ENCODE measurements at places on chromosomes 6 and 20. TPM values are rescaled to one million over a fixed set of nuclear protein-coding genes. Genes with fewer than 3 reads are reported as not detected.
A peak's percentile ranks its signal among the peaks of the same experiment; 100 is the strongest.

- H3K4me3 ChIP-seq = no peak overlapping the region
- H3K36me3 ChIP-seq = no peaks in the 10 kb centered on the region
- no peak for DNase-seq
- no peak overlapping the region for H3K27ac ChIP-seq
- H3K4me1 ChIP-seq = no peaks in the 10 kb centered on the region
Observed at GRCh38 chr6:155828989-155829388, 373.4 kb upstream of the NOX3 start.

DNA sequence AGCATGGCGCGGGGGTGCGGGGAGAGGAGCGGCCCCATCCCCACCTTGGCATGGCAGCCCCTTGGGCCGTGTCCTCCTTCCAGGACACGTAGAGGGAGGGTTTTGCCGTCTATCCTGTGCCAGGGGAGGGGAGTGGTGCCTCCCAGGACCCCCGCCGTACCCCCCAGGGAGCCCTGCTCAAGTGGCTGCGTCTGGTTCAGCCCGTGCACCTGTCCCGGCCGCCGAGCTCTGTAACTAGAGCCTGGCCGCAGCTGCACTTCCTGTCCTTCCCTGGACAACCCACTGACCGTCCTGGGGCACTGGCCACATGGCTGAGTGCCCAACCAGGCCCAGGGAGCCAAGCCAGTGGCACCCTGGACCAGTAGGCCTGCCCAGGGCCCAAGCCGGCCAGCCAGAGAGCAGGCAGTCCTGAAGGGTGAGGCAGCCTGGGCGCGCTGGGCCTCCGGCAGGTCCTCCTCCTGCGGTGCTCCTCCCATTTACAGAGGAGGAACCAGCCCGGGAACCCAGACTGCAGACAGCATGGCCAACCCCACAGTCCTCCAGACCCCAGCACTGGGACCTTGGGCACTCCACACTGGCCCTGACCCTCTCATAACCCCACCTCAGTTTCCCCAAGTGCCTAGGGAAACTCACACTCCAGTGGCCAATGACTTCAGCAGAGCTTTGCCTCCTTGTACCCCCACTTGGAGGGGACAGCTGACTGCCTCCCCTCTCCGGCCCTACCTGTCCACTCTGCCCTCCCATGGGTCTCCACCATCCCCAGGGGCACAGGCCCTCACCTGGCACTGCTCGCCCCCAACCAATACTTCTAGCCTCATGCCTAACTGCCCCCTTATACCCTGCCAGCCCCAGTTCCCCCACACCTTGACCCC is 8.7 kb downstream of the LAMA5 start:
- H3K36me3 ChIP-seq = no peaks in the 10 kb centered on the region
- no peak overlapping the region for H3K4me3 ChIP-seq
- H3K27me3 ChIP-seq = no peaks in the 10 kb centered on the region

DNA sequence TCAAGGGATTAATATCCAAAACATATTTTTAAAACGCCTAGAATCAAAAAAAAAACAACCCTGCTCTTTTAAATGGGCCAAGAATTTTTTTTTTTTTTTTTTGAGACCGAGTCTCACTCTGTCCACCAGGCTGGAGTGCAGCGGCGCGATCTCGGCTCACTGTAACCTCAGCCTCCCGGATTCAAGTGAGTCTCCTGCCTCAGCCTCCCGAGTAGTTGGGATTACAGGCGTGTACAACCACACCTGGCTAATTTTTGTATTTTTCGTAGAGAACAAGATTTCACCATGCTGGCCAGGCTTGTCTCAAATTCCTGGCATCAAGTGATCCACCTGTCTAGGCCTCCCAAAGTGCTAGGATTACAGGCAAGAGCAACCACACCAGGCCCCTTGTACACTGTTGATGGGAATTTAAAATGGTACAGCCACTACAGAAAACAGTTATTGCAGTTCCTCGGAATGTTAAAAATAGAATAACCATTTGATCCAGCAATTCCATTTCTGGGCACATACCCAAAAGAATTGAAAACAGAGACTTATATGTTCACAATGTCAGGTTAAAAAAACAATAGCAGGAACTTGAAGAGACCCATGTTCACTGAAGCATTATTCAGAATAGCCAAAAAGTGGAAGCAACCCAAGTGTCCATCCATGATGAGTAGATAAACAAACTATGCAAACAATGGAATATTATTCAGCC is 3.1 kb upstream of the MYL9 start:
- no peak overlapping the region for H3K4me3 ChIP-seq
- no peak for DNase-seq
- no peaks in the 10 kb centered on the region for H3K4me1 ChIP-seq
- no peaks in the 10 kb centered on the region for H3K27me3 ChIP-seq

DNA sequence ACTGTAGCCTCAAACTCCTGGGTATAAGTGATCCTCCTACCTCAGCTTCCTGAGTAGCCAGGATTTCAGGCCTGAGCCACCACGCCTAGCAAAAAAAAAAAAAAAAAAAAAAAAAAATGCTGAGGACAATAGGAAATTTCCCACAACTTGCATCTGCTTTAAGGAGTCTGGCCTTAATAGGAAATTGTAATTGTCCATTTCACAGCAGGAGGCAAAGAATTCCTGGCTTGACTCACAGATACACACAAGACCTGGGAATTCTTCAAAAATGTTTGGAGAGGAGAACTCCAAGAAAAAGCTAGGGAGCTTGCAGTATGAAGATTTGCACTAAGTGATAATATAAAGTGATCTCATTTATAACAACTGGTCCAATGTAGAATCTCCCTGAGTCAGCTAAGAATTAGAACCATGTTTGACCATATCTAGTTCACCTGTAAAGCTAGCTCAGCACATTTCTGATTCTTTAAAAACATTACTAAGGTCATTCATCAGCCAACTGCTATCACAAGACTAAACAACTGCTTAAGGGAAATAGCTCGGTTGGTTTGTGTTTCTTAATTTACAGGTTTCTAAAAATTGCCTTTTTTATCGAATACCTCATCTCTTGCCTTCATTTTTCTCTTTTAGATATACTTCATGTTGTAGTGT is 80.2 kb upstream of the SLC2A12 start:
- no peak for DNase-seq
- H3K4me1 ChIP-seq = no peaks in the 10 kb centered on the region
- no peak overlapping the region for H3K27ac ChIP-seq
- no peaks in the 10 kb centered on the region for H3K27me3 ChIP-seq

- H3K4me1 ChIP-seq = peaks cover 49% of the 10 kb centered on the region
- no peak for DNase-seq
- peak overlapping the region; percentile 96 for H3K27ac ChIP-seq
- peak overlapping the region; percentile 84 for H3K4me3 ChIP-seq
Observed at GRCh38 chr6:7144872-7145584, 37.3 kb downstream of the RREB1 start.

GRCh38 chr6:135566311-135567068 is 69.0 kb upstream of the AHI1 start:
- H3K4me3 ChIP-seq = no peak overlapping the region
- H3K27me3 ChIP-seq = no peaks in the 10 kb centered on the region
- H3K27ac ChIP-seq = no peak overlapping the region
- H3K36me3 ChIP-seq = no peaks in the 10 kb centered on the region

DNA sequence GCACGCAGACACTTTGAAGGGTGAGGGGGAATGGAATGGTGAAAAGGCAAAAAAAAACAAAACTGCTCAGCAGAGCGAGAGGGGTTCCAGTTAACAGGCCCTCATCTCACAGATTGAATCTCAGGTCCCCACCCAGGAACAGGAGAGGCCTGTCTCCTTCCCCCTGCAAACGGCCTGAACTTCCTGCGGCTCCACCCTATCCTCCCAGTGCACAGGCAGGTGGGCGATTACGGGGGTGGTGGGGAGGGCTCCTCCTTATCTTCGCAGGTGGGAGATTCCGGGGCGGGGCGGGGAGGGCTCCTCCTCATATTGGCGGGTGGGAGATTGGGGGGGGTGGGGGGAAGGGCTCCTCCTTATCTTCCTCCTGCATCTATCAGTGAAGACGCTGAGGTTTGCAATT is 129.0 kb downstream of the SOX4 start:
- no peak overlapping the region for H3K27ac ChIP-seq
- peaks cover 3% of the 10 kb centered on the region for H3K27me3 ChIP-seq
- H3K36me3 ChIP-seq = no peaks in the 10 kb centered on the region
- no peaks in the 10 kb centered on the region for H3K4me1 ChIP-seq

DNA sequence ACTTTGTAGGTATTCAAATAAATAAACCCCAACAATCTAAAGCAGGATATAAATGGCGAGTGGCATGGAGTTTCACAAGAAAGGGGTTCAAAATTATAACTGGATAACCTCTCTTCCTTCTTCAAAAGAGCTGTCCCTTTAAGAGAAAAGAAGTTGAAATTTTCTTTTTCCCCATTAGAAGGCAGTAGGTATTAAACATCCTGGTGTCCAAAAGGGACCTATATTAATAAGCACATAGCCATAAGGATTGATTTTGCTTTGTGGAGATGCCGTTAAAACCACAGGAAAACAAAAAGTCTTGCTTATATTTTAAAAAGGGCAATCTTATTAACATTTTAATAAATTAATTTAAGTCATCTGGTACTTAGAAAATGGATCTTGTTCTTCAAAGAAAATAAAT is 76.5 kb downstream of the LYRM4 start:
- no peak overlapping the region for H3K4me3 ChIP-seq
- H3K27me3 ChIP-seq = no peaks in the 10 kb centered on the region
- no peak overlapping the region for H3K27ac ChIP-seq
- peaks cover 8% of the 10 kb centered on the region for H3K4me1 ChIP-seq
- no peaks in the 10 kb centered on the region for H3K36me3 ChIP-seq

FITM2 gene
- total RNA-seq = 4.5 TPM

- H3K27ac ChIP-seq = no peak overlapping the region
- no peak for DNase-seq
- peaks cover 16% of the 10 kb centered on the region for H3K4me1 ChIP-seq
Observed at GRCh38 chr20:17614812-17615644, 45.2 kb downstream of the DSTN start.

SERPINB1 gene
- 275 TPM for total RNA-seq

GRCh38 chr6:2579804-2580570 is 170.7 kb downstream of the MYLK4 start:
- H3K4me3 ChIP-seq = no peak overlapping the region
- H3K27me3 ChIP-seq = peaks cover 25% of the 10 kb centered on the region
- peaks cover 7% of the 10 kb centered on the region for H3K36me3 ChIP-seq
- H3K27ac ChIP-seq = no peak overlapping the region

DNA sequence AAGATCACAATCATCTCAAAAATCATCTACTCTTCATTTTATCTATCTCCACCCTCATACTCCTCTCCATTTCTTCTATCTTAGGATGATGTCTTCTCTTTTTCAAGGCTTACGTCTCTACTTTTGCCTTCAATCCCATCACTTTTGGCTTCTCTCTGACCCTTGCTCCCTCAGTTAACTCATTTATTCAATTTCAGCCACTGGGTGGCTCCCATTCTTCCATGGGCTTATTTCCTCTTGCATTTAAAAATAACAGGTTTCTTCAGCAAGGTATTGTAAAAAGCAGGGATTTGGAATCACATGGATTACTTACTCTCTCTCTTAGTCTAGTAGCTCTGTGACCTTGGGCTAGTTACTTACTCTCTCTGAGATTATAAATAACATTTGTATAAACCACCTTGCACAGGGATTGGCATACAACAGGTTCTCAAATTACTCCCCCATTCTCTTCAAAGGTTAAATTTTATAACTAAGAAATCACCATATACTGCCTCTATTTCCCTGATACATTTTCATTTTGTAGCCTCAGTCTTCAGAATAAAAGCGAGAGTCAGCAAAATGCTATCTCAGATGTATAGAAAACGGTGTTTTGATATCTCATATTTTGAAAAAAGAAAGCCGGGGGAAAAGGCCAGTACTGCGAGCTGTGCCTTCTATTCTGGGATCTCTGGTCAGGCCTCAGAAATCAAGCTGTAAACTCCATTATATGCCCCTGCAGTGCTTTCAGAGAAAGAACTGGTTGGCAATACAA is 5.5 kb downstream of the ZSCAN12 start:
- H3K27me3 ChIP-seq = no peaks in the 10 kb centered on the region
- H3K27ac ChIP-seq = no peak overlapping the region
- no peak overlapping the region for H3K4me3 ChIP-seq

DNA sequence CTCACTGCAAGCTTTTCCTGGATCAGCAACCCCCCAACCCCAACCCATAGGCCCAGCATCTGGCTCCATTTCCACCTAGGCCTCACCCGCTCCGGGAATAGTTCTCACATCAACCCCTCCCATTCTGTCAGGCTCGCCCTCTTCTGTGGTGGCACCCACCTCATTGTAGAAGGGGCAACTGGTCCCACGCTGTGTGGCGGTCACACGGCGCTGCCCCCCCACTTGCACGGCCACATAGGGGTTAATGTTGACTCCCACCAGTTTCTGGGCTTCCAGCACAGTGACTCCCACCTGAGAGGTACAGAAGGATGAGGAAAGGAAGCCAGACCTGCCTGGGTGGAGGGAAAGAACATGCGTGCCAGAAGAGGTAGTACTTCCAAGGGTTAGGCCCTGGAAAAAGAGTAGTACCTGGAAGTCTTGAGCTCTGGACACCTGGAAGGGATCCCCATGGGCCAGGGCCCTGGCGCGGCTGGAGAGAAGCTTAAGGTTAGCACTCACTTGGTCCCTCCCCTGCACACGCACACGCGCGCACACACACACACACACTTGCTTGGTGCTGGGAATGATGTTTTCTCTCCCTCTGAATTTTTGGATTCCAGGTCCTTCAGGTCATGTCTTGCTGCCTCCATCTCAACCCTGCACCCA is 12.7 kb upstream of the SPAG4 start:
- peaks cover 15% of the 10 kb centered on the region for H3K27me3 ChIP-seq
- no peak overlapping the region for H3K27ac ChIP-seq
- DNase-seq = no peak
- no peaks in the 10 kb centered on the region for H3K4me1 ChIP-seq
- H3K4me3 ChIP-seq = peak overlapping the region; percentile 36

- H3K4me1 ChIP-seq = peaks cover 65% of the 10 kb centered on the region
- no peaks in the 10 kb centered on the region for H3K27me3 ChIP-seq
- H3K27ac ChIP-seq = peak overlapping the region; percentile 97
- peaks cover 6% of the 10 kb centered on the region for H3K36me3 ChIP-seq
- H3K4me3 ChIP-seq = peak overlapping the region; percentile 92
- DNase-seq = no peak
Observed at GRCh38 chr6:26536571-26537159, 1.5 kb upstream of the HMGN4 start.

ULBP2 gene
- total RNA-seq = 0.98 TPM

C6orf58 gene
- not detected for total RNA-seq

DNA sequence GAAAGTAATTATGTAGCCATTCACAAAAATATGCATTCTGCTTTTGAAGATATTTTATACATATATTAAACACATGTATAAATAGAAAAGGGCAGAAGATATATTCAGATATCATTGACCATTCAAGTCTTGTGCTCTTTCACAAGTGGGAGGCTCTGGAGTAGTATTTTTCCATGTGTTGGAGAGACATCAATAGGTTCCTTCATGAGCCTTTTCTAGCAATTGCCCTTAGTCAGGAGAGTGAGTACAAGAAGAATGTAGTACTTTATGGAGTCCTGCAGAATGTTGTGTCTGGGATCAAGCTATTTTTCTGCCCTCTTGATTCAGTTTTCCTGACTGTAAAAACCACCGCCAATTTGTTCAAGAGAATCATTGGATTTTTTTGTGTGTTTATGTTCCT is 117.9 kb downstream of the LRRC1 start:
- no peak for DNase-seq
- H3K36me3 ChIP-seq = peaks cover 5% of the 10 kb centered on the region
- no peaks in the 10 kb centered on the region for H3K4me1 ChIP-seq
- no peaks in the 10 kb centered on the region for H3K27me3 ChIP-seq
- no peak overlapping the region for H3K27ac ChIP-seq

- H3K36me3 ChIP-seq = no peaks in the 10 kb centered on the region
- H3K4me3 ChIP-seq = no peak overlapping the region
- H3K4me1 ChIP-seq = no peaks in the 10 kb centered on the region
- H3K27me3 ChIP-seq = peaks cover 30% of the 10 kb centered on the region
- DNase-seq = no peak
- H3K27ac ChIP-seq = no peak overlapping the region
Observed at GRCh38 chr6:52213127-52213526, 27.0 kb downstream of the IL17A start.

All from natural killer cell treated with Interleukin-12 subunit alpha and Interleukin-12 subunit beta and Interleukin-15 and Interleukin-18, amount 100 ng/mL, for 72 hours (primary cell).